ENCODE measurements at places on chromosomes 13 and 19.

- DNase-seq = no peak
Observed at GRCh38 chr13:71619096-71619495, 247.9 kb downstream of the DACH1 start.

GRCh38 chr19:28465371-28466086, 747.4 kb downstream of the UQCRFS1 start:
- no peak for DNase-seq

DNA sequence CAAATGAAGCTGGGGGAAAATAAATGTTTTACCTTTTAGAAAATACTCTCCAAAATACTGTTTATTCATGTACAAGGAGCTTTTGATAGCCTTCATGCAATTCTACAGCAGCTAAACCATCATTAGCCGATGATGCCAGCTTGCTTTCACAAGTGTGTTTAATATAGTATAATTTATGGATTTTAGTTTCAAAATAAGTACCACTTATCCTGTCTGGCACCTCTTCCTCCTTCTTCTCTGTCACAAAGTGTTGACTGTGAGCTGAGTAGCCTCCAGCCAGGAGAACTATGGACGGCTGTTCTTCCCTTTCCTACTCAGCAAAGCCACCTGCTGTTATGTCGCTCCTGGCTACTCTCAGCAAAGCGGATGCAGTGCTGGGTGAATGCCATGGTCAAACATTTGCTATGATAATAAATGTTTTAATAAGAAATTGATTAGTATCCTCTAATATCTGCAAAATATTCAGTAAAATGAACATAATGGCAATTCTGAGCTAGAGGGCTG, 238.2 kb downstream of the LIG4 start:
- no peak for DNase-seq

GRCh38 chr19:42846597-42846996, 32.9 kb downstream of the PSG1 start:
- no peak for DNase-seq

GRCh38 chr13:20851844-20852402, 50.6 kb downstream of the XPO4 start:
- no peak for DNase-seq

DNA sequence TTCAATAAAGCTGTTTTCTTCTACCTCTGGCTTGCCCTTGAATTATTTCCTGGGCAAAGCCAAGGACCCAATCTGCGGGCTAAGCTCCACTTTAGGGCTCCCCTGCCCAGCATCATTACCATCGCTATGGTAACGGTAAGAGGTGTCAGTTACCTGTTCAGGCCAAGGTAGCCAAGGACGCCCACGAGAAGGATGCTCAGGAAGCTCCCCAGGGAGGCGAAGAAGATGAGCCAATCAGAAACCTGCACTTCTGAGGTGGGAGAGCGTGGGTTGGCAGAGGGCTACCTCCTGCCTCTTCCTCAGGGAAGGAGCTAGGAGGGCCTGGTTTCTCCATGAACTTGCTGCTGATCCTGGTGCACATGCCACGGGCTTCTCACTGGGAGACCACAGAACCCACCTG, 24.7 kb downstream of the IL12RB1 start:
- DNase-seq = no peak

DNA sequence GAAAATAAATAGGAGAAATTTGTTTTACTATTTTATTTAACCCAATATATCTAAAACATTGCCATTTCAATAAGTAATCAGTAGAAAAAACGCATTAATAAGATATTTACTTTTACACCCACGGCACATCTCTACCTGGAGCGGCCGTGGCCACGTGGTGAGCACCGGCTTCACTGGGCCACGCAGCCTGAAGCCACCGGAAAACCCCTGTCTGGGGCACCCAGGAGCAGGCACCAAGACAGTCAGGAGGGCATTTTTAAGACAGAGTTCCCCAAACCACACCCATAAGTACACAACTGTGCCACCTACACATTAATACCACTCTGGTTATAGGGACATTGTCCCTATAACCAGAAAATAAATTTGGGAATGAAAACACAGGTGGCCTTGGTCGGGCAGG, 80.9 kb downstream of the SPACA7 start:
- no peak for DNase-seq

- DNase-seq = peak; percentile 92
Observed at GRCh38 chr19:39428283-39429112, 7.3 kb downstream of the RPS16 start.

- DNase-seq = no peak
Observed at GRCh38 chr13:79989217-79989661, 351.7 kb downstream of the SPRY2 start.

GRCh38 chr13:74774264-74774663, 640.1 kb upstream of the KLF12 start:
- DNase-seq = no peak

GRCh38 chr19:4576016-4576933, 16.8 kb upstream of the SEMA6B start:
- no peak for DNase-seq

DNA sequence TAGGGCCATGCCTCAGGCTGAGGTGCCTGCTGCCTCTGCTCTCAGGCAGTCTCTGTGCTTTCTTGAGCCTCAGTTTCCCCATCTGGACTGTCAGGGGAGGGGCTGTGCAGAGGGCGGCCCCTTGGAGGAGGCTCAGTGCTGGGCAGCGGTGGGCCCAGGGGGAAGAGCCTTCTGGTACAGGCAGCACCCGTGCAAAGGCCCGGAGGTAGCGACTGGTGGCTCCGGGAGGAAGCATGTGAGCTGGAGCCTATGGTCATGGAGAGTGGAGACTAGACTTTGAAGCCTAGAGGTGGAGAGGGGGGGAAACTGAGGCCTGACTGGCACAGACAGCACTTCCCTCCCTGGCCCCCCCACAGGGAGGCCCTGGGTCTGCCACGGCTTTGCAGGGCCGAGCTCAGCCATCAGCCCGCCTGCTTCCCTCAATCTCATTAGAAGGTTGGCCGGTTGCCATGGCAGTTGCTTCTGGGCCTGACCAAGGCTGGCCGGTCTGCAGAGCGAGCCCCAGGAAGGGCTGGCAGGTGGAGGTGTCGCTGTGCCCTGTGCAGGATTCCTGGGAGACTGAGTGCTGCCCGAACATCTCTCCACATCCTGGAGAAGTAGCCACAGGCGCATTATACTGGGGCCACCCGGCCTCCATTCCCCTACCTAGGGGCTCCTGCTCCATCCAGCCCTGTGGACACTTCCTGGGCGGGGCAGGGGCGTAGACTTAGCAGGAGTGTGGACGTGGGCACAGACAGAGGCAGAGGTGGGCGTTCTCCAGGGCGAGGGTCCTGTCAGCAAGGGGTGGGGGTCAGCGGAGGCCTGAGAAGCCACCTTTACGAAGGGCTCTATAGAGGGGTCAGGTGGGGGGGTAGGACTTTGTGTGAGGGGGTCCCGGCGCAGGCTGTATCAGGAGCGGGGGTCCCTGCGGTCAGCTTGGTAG, 53.2 kb downstream of the CRTC1 start:
- DNase-seq = no peak

DNA sequence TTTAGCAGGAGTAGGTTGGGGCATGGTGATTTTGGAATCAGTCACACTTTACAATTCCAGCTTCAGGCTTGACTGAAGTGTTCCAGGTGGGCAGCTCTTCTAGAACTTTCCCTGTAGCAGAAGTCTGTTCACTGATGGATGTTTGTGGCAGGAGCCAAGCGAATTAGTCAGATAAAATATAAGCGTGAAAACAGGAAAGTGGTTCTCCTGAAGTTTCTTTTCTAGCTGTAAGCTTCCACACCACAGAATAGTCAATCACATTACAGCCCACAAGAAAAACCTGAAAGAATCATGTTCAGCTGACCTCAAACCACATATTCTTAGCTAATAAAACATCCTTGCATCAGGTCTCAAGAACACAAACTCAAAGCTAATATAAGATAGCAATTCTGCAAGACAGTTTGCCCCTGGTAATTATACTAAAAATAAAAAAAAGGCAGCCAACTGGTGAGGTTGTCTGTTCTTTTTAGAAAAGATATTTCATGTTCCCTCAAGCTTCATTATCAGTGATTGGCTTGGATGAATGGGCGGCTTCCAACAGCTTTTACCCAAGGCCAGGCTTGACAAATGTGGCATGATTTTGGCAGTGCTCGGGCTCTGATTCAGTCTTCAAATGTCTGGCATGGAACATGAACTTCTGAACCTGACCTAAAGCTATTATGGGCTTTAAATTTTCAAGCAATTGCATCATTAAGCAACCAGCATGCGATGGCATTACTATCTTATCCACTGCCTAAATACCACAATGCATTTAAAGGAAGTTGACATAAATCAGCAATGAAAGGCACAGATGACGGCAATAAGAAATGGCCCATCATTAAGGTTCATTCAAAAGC, 136.8 kb downstream of the DCLK1 start:
- DNase-seq = no peak

- peak; percentile 78 for DNase-seq
Observed at GRCh38 chr19:10230173-10230860, 814 bp downstream of the S1PR2 start.

- DNase-seq = no peak
Observed at GRCh38 chr13:75415171-75415570, 66.8 kb downstream of the TBC1D4 start.

GRCh38 chr19:54096617-54097106, 3.9 kb downstream of the OSCAR start:
- no peak for DNase-seq

All from left hindlimb (tissue), 1 donor.